ENCODE measurements at places on chromosomes 7 and 10.

- DNase-seq: no peak
These were observed 47.9 kb downstream of the SP8 start for GRCh38 chr7:20738518-20739481.

DNA sequence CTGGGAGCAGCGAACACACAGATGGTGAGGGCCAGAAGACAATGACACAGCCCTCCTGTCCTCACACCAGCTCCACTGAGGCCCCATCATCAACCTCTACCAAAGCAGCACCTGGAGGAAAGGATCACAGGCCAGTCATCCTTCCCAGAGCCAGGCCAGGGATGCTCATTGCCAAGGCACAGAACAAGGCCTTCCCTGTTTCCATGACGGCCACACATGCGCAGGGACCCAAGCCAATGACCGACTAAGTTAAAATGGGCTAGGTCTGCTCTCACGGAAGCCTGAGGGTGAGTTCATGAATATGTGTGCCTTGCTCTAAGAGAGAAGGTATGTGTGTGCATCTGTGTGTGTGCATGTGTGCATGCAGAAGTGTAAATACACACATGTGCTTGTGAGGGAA is 39.6 kb downstream of the COBL start:
- no peak for DNase-seq

- no peak for DNase-seq
These were observed 26.2 kb downstream of the PON1 start for GRCh38 chr7:95298091-95298490.

DNA sequence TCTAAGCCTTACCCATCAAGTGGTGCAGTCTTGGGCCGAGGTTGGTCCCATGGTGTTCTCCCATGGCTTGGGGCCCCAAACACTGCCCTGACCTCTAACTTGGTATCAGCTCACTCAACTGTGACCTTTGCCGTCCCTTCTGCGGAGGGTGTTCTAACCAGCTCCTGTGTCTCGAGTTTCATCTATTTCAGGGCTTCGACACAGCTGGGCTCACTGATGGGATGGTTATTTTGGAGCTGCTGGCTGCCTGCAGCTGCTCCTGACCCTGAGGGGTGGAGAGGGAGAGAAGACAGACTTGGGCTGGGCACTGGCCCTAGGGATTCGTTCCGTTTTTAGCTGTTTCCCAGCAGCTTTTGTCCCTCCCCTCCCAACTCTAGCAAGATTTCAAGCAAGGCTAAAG is 86.9 kb downstream of the NEURL1 start:
- no peak for DNase-seq

- no peak for DNase-seq
These were observed 164.7 kb downstream of the GNAT3 start for GRCh38 chr7:80347173-80347572.

DNA sequence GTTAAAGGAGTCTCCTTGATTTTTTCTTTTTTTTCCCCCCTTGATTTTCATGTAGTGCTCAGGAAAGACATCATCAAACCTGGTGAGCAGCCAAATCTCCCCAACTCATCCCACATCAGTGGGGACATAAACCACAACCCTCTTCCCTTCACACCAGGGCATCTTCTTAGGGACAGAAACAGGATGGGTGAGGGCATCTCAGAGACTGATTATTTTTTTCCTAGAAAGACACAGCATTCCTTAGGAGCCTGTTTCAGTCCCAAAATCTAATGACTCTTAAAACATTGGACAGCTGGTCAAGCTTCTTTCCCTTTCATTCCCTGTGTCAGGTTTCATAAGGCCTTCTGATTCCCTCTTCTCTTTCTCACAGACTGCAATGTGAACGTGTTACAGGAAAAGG is 31.5 kb upstream of the GSAP start:
- no peak for DNase-seq

DNA sequence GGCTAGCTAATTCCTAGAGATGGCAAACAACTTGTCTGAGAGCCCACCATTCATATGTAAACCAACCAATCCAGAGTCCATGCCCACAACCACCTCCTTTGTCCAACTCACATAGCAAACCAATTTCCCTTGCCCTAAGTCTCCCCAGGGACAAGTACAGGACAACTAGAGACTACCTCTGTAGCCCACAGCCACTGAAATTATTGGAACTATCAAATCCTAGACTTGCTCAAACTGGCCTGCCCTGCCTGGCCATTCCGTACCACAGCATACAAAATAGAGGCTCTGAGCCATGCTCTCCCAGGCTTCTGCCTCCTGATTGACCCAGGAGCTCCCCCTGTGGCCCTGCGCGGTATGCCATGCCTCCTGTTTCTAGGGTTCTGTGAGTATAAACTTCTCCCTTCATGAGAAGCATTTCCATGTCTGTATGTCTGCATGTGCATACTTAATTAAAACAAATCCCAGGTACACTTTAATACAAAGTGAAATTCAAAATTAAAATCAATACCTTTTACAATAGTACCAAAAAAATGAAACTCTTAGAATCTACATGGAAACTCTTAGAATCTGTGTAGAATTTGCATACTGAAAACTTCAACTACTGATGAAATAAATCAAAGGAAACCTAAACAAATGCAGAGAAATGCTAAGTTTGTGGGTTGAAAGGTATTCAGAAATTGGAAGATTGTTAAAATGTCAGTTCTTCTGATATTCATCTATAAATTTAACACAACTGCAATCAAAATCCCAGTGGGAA is 4.0 kb upstream of the HECW1 start:
- DNase-seq: peak; percentile 58

GRCh38 chr10:18713077-18713476 is 53.8 kb downstream of the ARL5B start:
- DNase-seq: no peak

- DNase-seq: peak; percentile 51
These were observed 5.8 kb upstream of the KCNH2 start for GRCh38 chr7:150983893-150984368.

DNA sequence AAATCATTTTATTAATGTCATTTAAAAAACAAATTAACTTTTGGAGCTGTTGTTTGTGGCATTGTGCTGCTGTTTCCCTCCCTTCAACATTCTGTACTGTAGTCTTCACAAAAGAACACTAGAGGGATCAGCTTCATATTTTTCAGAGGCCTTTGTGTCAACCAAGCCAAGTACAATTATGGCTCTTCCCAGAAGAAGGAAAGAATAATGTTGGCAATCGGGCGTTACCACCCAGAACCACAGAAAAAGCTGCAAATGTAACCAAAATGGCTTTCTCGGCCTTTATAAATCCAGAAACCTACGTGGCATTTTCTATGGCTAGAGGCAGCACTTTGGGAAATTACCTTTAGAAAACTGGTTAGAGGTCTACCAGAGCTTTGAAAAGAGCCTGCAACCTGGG is 98.8 kb upstream of the COL1A2 start:
- no peak for DNase-seq

- no peak for DNase-seq
These were observed 1249.1 kb downstream of the TYW1 start for GRCh38 chr7:68245688-68246087.

- DNase-seq: no peak
These were observed 24.0 kb upstream of the NANOS1 start for GRCh38 chr10:119005362-119006043.

DNA sequence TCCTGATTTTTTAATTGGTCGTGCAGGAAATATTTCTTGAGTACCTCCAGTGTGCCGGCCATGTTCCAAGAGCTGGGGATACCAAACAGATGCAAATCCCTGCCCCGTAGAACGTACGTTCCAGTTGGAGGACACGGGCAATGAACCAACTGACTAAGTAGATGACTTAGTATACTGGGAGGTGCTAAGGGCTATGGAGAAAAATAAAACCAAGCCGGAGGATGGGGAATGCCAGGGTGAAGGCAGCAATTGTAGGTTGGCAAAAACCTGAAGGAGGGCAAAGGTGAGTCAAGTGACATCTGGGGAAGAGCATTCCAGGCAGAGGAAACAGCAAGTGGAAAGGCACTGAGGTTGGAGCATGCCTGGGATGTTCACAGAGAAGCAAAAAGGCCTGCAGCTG is 6.8 kb upstream of the VSIR start:
- DNase-seq: no peak

DNA sequence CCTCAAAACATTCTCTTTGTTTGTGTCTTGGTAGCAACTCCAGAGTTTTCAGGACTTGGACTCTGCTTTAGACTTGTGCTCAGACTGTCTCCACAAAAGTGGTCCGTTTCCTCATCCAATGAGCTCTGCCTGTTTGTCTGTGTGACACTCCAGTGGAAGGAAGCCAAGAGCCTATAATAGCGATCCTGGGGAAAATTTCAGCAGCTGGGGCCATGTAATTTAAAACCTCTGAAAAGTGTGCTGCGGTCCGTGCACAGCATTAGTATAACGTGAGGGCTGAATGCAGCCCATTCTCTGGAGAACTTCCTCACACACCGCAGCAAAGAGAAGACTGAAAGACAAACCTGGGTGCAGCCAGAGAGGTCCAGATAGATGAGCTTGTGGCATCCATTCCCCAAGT is at the start of gene LRRC17:
TSS of gene LRRC17 (plus strand) at position 259 of the 400 bp plus-strand sequence. CDS start 20,914 bp downstream, outside the sequence.
- DNase-seq: no peak

DNA sequence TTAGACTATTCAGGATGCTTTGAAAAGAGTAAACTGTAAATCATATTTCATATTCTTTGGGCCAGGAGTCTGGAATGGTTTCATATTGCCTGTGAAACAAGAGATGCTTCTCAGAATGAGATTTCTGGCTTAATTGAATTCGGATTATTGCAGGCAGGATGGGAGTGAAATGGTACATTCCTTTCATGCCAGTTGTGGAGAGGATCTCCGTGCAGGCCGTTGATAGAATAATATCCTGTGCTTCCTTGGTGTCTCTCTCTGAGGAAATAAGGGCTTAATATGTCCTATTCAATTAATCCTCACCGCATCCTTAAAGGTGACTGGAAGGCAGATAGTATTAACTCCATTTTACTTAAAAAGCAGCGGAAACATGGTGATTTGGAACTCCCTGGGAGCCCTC is 56.6 kb downstream of the CUX1 start:
- DNase-seq: no peak

- no peak for DNase-seq
These were observed 15.3 kb downstream of the PLAU start for GRCh38 chr10:73926152-73926764.

- no peak for DNase-seq
These were observed 5.8 kb downstream of the CALHM3 start for GRCh38 chr10:103473261-103473671.

DNA sequence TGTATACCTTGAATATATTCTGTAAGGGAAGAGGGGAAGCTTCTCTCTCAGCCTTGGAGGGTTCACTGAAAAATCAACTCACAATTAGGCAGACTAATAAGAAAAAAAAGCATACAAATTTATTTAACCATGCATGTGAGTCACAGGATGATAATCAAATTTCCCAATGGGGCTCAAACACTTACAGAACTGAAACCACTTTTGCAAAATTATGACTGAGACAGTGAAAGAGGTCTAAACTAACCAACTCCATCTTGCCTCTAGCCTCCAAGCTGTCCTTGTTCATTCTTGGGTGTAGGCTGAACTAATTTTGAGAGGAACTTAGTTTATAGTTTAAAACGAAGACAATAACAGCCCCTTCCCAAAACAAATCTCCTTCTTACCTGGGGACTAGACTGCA is 618.3 kb upstream of the AUTS2 start:
- DNase-seq: no peak

GRCh38 chr7:155787171-155787851 is 25.0 kb downstream of the SHH start:
- DNase-seq: peak; percentile 3

GRCh38 chr7:69257592-69257991 is 340.7 kb upstream of the AUTS2 start:
- no peak for DNase-seq

GRCh38 chr10:103716206-103717160 is 138.9 kb downstream of the SH3PXD2A start:
- peak; percentile 45 for DNase-seq

- no peak for DNase-seq
These were observed 107.7 kb downstream of the CACNA2D1 start for GRCh38 chr7:82335927-82336326.

DNA sequence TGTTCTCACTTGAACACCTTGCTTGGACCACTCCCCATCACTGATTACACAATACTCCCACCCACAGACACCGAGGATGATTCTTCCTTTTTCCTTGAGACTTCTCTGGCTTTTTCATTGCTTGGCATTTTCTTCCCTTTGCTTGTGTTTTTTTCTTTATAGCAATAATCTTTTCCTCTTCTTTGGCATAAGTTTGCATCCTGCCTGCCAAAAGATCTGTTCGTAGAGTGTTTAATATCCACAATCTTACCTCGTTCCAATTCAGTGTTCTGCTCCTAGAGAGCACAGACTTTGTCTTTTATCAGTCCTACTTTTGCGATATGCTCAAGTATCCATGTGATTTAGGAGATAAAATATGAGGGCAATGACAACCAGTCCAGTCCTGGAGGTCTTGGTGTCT is 303.3 kb upstream of the CDC14C start:
- DNase-seq: no peak

GRCh38 chr7:100130608-100131453 is 4.1 kb downstream of the MBLAC1 start:
- peak; percentile 92 for DNase-seq

GRCh38 chr10:47257396-47258120 is 42.4 kb upstream of the GDF10 start:
- DNase-seq: no peak

- peak; percentile 54 for DNase-seq
These were observed 51.3 kb upstream of the TCF7L2 start for GRCh38 chr10:112898540-112899390.

DNA sequence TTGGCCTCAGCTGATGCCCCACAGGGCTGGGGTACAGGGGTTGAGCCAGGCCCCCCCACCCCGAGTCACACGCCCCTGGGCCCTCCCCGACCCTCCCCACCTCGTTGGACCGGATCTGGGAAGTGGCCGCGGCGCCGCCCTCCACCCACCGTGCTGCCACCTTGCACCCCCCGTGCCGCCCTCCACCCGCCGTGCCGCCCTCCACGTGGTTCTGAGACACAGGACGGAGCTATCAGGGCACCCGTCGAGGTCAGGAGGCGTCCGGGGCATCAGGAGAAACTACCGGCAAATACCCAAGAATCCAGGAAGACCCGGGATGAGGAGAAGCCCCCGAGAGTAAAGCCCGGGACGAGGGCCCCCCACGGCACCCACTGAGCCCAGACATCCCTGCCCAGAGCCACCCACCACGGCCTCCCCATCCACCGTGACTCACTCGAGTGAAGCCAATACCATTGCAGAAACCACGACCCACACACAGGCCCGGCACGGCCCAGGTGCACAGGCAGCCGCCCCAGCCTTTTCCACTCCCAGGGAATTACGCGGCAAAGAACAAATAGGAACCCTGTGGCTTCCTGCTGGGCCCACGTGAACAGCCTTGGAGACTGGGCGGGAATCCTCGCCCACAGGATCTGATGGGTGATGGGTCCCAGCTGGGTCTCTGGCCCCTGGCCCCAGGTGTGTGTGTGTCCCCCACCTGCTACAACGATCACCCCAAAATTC is 34.0 kb downstream of the ADAP1 start:
- peak; percentile 10 for DNase-seq

GRCh38 chr10:52488606-52489485 is 174.8 kb downstream of the DKK1 start:
- no peak for DNase-seq

Data from body of pancreas (tissue), 4 donors.